Neural progenitor cell (in vitro differentiated cells): ENCODE measurements at places on chromosomes 4 and X. TPM values are rescaled to one million over a fixed set of nuclear protein-coding genes. Genes with fewer than 3 reads are reported as not detected.

RBM46 gene
- total RNA-seq: 0.07 and 0.09 TPM in 2 replicates

MXRA5 gene
- total RNA-seq: 0.37 and 0.50 TPM in 2 replicates

MAGEE2 gene
- not detected in 2 replicates for total RNA-seq

GPR82 gene
- total RNA-seq: not detected in 2 replicates

CLCN4 gene
- total RNA-seq: 6.5 and 6.6 TPM in 2 replicates

RHOXF2 gene
- not detected in 2 replicates for total RNA-seq

- H3K27ac ChIP-seq: no peak overlapping the region
- no peaks in the 10 kb centered on the region for H3K4me1 ChIP-seq
- H3K36me3 ChIP-seq: no peaks in the 10 kb centered on the region
These were observed 487.0 kb downstream of the PDHA2 start for GRCh38 chr4:96326846-96327245.

DNA sequence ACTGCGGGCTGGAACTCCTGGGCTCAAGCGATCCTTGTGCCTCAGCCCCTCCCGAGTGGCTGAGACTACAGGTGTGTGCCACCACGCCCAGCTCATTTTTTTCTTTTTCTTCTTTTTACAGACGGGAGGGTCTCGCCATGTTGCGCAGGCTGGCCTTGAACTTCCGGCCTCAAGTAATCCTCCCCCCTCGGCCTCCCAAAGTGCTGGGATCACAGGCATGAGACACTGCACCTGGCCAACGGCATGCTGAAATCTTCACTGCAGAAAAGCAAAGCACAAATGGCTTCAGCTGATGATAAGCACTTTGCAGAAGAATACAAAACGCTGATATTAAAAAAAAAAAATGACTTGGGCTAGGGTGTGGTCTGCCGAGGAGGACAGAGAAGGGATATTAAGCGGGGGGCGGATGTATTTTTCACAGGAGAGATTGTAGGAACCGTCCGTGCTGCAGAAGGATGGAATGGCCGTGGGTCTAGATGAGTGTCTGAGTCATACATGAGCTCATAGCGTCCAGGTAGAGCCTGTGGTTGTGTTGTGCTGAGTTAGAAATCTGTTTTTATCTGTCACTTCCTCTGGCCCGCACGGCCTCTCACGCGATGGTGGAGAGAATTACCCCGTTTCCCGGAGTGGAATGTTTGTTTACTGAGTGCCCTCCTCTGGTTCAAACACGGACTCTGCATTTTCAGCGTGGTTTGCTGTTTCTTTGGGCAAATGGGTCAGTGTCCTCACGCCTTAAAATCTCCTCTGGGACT is 8.5 kb upstream of the AKAP17A start:
- H3K4me1 ChIP-seq: no peaks in the 10 kb centered on the region
- no peak overlapping the region for H3K4me3 ChIP-seq
- no peak for DNase-seq
- no peaks in the 10 kb centered on the region for H3K36me3 ChIP-seq
- H3K27me3 ChIP-seq: no peaks in the 10 kb centered on the region
- H3K27ac ChIP-seq: no peak overlapping the region

- no peak overlapping the region for H3K27ac ChIP-seq
- DNase-seq: no peak
- peaks cover 2% of the 10 kb centered on the region for H3K4me1 ChIP-seq
- H3K27me3 ChIP-seq: no peaks in the 10 kb centered on the region
- no peaks in the 10 kb centered on the region for H3K36me3 ChIP-seq
These were observed 3.8 kb downstream of the HPGDS start for GRCh38 chr4:94338681-94339351.

- H3K27me3 ChIP-seq: no peaks in the 10 kb centered on the region
- DNase-seq: no peak
- no peak overlapping the region for H3K4me3 ChIP-seq
- H3K36me3 ChIP-seq: no peaks in the 10 kb centered on the region
These were observed 12.4 kb upstream of the SH3RF1 start for GRCh38 chr4:169283114-169283509.

GRCh38 chrX:70252491-70252890 is 7.5 kb downstream of the P2RY4 start:
- H3K4me1 ChIP-seq: no peaks in the 10 kb centered on the region
- H3K27me3 ChIP-seq: no peaks in the 10 kb centered on the region
- no peak overlapping the region for H3K27ac ChIP-seq
- no peak for DNase-seq

DNA sequence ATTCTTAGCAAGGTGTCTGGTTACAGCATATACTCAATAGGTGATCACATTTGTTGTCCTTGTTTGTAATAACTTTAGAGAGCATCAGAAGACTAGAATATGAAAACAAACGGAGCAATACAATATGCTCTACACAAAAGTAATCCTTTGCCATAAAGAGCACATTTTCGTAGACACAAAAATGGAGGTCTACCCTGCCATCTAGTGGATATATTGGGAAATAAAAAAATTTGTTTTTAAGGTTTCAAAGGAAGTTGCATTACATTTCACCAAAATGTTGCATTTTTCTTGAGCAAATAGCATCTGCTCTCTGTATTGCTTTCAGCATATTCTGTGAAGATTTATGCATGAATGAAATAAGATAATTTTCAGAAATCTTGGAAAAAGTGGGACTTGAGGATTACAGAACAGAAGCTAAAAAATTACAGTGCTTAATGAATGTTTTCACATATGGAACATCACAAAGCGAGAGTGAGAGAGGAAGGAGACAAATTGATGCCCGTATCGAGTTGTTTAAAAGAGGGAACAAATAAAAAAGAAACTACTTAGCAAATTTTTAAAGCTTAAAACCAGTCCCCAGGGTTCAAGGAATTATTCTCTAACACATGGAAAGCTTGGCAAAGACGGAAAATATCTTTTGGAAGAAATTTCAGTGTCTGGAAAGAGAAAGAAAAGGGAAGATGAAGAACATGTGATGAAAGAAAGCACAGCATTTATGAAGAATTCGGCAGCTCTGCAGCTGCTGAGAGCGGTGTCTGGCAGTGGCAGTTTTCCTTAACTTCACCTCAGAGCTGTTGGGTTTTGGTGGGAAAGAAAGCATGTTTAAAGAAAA is 390.1 kb downstream of the ANKRD50 start:
- H3K4me3 ChIP-seq: no peak overlapping the region
- no peaks in the 10 kb centered on the region for H3K27me3 ChIP-seq
- H3K27ac ChIP-seq: no peak overlapping the region
- H3K4me1 ChIP-seq: no peaks in the 10 kb centered on the region
- DNase-seq: peak; percentile 29
- H3K36me3 ChIP-seq: no peaks in the 10 kb centered on the region

DNA sequence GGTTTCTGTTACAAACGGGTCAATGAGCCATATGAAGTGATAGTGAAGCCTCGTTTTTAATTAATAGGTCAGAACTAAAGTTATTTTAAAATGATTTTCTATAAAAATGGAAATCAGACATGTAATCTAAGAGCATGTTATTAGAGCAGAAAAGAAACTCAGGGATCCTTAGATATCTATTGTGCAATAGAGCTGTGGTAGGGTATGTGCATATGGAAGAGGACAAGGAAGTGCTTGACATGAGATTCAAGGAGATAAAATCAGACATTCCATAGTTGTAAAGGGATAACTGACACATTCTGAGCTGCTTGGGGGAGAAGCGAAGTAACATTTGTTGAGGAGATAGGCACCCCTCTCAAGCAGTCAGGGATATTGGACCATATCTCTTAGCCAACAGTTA is 143.0 kb downstream of the AFF2 start:
- no peak overlapping the region for H3K27ac ChIP-seq
- no peak overlapping the region for H3K4me3 ChIP-seq
- no peaks in the 10 kb centered on the region for H3K27me3 ChIP-seq

GRCh38 chrX:3252744-3253143 is 93.7 kb downstream of the MXRA5 start:
- H3K4me3 ChIP-seq: no peak overlapping the region
- H3K4me1 ChIP-seq: no peaks in the 10 kb centered on the region
- no peaks in the 10 kb centered on the region for H3K36me3 ChIP-seq
- DNase-seq: no peak

DNA sequence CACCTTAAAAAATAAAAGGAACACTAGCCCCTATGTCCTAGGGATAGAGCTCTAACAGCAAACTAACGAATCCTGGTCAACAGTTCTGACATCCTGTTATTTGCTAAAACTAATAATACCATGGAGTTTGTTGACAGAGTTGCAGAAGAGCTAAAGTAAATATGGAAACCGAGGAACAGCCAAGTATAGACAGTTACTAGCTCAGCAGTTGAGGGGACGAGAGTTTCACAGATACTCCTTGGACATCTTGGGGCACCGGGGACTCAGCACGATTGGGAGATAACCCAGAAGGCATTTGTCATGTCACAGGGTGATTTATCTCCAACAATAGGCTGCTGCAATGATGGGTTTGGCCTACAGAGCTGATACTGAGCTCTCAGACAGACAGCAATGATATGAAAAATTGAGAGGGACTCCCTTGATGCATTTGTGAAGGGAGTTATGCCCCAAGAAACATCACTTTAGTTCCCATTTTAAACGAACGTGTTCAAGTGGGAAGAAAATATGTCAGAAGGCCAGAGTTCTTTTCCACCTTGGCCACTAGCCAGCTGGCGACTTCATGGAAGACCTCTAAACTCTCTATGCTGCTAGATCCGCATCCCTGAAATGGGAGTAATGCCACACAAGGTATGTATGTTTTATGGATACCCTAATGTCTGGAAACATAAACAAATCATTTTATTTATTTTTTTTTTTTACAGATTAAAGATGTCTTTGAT is 48.6 kb downstream of the TSC22D3 start:
- H3K27ac ChIP-seq: no peak overlapping the region
- no peak overlapping the region for H3K4me3 ChIP-seq
- H3K27me3 ChIP-seq: no peaks in the 10 kb centered on the region
- H3K4me1 ChIP-seq: peaks cover 26% of the 10 kb centered on the region

DNA sequence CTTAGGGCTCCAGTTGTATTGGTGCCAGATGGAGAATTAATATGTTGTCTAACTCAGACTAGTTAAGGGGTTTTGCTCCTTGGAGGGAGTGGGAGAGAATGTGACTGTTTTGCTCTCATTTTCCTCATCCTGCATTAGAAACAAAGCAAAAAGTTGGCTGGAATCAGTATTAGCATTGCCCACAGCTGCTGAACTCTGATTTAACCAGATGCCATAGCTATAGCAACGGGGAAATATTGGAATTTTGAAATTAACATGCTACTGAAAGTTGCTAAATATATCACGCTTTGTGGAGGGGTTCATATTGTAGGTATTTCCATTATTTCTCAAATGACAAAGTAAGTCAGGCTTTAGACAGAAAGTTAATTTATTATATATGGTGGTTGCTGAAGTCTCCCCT is 66.7 kb upstream of the EOLA2 start:
- H3K27me3 ChIP-seq: no peaks in the 10 kb centered on the region
- H3K36me3 ChIP-seq: no peaks in the 10 kb centered on the region
- DNase-seq: no peak
- no peaks in the 10 kb centered on the region for H3K4me1 ChIP-seq

- no peaks in the 10 kb centered on the region for H3K27me3 ChIP-seq
- no peak overlapping the region for H3K27ac ChIP-seq
- no peak for DNase-seq
- H3K4me1 ChIP-seq: no peaks in the 10 kb centered on the region
- H3K4me3 ChIP-seq: no peak overlapping the region
- H3K36me3 ChIP-seq: no peaks in the 10 kb centered on the region
These were observed 9.7 kb downstream of the GRIPAP1 start for GRCh38 chrX:48992341-48992740.

- no peak for DNase-seq
- no peak overlapping the region for H3K27ac ChIP-seq
- no peaks in the 10 kb centered on the region for H3K4me1 ChIP-seq
- H3K4me3 ChIP-seq: no peak overlapping the region
These were observed 37.2 kb downstream of the TBC1D9 start for GRCh38 chr4:140719022-140719421.

- H3K27me3 ChIP-seq: no peaks in the 10 kb centered on the region
- no peak overlapping the region for H3K4me3 ChIP-seq
- H3K4me1 ChIP-seq: peaks cover 10% of the 10 kb centered on the region
- no peak overlapping the region for H3K27ac ChIP-seq
- no peak for DNase-seq
These were observed 651.1 kb downstream of the ANKRD50 start for GRCh38 chr4:124061413-124061812.

DNA sequence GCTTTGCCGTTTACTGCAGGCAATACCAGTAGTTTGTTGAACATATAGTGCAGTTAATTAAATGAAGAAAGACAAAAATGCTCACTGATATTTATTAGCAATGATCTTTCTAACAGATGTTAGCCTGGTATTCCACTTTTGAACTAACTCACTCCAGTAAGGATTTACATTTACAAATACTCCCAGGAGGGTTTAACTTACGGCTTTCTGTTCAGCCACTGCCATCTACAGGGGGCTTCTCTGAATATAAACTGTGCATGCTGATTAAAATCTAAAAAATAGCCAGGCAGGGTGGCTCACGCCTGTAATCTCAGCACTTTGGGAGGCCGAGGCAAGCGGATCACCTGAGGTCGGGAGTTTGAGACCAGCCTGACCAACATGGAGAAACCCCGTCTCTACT is 2.2 kb upstream of the SRD5A3 start:
- H3K27me3 ChIP-seq: peaks cover 13% of the 10 kb centered on the region
- H3K27ac ChIP-seq: no peak overlapping the region
- H3K36me3 ChIP-seq: no peaks in the 10 kb centered on the region
- H3K4me1 ChIP-seq: peaks cover 37% of the 10 kb centered on the region
- no peak overlapping the region for H3K4me3 ChIP-seq

DNA sequence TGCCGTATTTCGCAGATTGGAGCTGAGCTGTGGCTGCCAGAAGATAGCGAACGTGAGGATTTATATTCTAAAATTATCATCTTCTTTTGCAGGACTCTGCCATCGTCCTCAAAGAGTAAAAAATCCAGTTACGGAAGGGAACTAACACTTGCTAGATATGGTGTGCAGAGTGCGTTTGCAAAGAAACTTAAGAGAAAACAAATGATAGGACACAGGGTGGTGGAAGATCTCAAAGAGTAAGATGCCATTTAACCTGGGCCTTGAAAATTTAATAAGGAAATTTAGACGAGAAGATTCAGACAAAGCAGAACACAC is 566 bp downstream of the LARP7 start:
- peaks cover 24% of the 10 kb centered on the region for H3K4me1 ChIP-seq
- peak overlapping the region; percentile 93 for H3K4me3 ChIP-seq
- H3K36me3 ChIP-seq: peaks cover 4% of the 10 kb centered on the region
- H3K27me3 ChIP-seq: no peaks in the 10 kb centered on the region

- DNase-seq: no peak
- H3K4me1 ChIP-seq: no peaks in the 10 kb centered on the region
- H3K36me3 ChIP-seq: no peaks in the 10 kb centered on the region
- H3K4me3 ChIP-seq: no peak overlapping the region
- peaks cover 5% of the 10 kb centered on the region for H3K27me3 ChIP-seq
These were observed 36.6 kb downstream of the SYTL4 start for GRCh38 chrX:100695302-100695701.

GRCh38 chrX:11558972-11559371 is 106.7 kb downstream of the ARHGAP6 start:
- DNase-seq: peak; percentile 15
- H3K27ac ChIP-seq: no peak overlapping the region
- peaks cover 3% of the 10 kb centered on the region for H3K27me3 ChIP-seq

DNA sequence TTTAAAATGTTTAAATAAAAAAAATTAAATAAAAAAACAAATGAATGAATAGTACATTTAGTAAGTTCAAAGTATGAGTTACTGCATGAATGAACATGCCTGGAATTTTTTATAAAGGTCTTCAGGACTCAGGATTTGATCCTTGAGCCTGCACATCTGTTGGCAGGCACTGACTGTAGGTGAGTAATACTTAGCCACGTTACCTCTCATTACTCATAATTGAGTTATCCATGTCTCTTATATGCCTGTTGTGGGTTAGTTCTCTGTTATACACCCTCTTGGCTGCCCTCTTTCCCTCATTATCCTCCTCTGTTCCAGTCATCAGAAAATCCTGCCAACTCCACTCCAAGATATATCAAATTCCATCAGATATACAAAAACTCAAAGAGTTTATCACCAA is 276.0 kb downstream of the FBXW7 start:
- no peaks in the 10 kb centered on the region for H3K27me3 ChIP-seq
- no peak overlapping the region for H3K27ac ChIP-seq
- H3K4me3 ChIP-seq: no peak overlapping the region
- no peak for DNase-seq
- no peaks in the 10 kb centered on the region for H3K36me3 ChIP-seq
